ENCODE measurements at places on chromosomes 3 and 15.
A peak's percentile ranks its signal among the peaks of the same experiment; 100 is the strongest.

- peak; percentile 68 for DNase-seq
These were observed 12.1 kb upstream of the LIMD1 start for GRCh38 chr3:45582430-45582829.

DNA sequence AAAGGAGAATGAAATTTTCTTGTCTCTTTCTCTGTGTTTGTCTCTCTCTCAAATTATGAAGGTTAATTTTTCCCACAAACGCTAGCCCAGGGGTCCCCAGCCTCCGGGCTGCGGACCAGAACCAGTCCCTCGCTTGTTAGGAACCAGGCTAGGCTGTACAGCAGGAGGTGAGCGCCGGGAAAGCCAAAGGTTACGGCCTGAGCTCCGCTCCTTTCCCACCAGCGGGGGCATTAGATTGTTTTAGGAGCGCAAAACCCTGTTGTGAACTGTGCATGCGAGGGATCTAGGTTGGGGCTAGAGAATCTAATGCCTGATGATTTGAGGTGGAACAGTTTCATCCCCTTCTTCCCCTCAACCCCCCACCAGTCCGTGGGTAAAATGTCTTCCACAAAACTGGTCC lies 74.7 kb upstream of the ZNF385D start:
- no peak for DNase-seq

- no peak for DNase-seq
These were observed 331.7 kb downstream of the FEZF2 start for GRCh38 chr3:62041681-62042080.

DNA sequence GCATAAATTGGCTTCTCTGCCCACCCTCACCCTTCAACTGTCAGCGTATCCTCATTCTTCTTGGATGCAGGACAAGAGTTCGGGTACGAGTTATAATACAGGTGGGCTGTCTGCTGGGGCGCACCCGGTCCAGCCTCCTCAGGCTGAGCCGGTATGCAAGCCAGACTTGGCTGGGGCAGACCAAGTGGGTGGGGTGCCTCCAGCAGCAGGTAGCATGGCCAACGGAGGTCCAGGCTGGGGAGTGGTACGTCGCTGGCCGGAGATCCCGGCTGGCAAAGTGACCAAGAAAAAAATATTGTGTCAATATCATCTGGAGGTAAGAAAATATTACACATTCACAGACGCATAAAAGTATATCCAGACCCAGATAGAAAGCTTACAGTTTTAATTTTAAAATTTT lies 45.6 kb downstream of the GATM start:
- DNase-seq = no peak

- peak; percentile 25 for DNase-seq
These were observed 49.9 kb upstream of the ABI3BP start for GRCh38 chr3:101042996-101043686.

- DNase-seq = no peak
These were observed 437.4 kb upstream of the TPRG1 start for GRCh38 chr3:188734395-188734794.

DNA sequence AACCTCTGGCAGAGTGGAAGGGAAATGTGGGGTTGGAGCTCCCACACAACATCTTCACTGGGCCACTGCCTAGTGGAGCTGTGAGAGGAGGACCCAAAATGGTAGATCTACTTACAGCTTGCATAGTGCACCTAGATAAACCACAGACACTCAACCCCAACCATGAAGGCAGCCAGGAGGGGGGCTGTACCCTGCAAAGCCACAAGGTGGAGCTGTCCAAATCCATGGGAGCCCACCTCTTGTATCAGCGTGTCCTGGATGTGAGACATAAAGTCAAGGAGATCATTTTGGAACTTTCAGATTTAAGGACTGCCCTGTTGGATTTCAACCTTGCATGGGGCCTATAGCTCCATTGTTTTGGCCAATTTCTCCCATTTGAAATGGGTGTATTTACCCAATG lies 20.9 kb downstream of the TP63 start:
- DNase-seq = no peak

GRCh38 chr3:127238602-127239001 lies 45.7 kb downstream of the PRR23E start:
- no peak for DNase-seq

- no peak for DNase-seq
These were observed 198.5 kb downstream of the CDIN1 start for GRCh38 chr15:36777926-36778325.

- no peak for DNase-seq
These were observed 22.2 kb upstream of the IGDCC3 start for GRCh38 chr15:65399997-65400396.
